ENCODE measurements at places on chromosomes 13 and 19. TPM values are rescaled to one million over a fixed set of nuclear protein-coding genes. Genes with fewer than 3 reads are reported as not detected.

The ZNF564 gene
- 5.5 TPM for total RNA-seq

The CNFN gene
- not detected for total RNA-seq

The ZNF446 gene
- total RNA-seq: 19.6 TPM

The ICAM3 gene
- total RNA-seq: 9.0 TPM

The SLC46A3 gene
- 7.9 TPM for total RNA-seq

The RELB gene
- 4.5 TPM for total RNA-seq

The KIR2DL1 gene
- not detected for total RNA-seq

DNA sequence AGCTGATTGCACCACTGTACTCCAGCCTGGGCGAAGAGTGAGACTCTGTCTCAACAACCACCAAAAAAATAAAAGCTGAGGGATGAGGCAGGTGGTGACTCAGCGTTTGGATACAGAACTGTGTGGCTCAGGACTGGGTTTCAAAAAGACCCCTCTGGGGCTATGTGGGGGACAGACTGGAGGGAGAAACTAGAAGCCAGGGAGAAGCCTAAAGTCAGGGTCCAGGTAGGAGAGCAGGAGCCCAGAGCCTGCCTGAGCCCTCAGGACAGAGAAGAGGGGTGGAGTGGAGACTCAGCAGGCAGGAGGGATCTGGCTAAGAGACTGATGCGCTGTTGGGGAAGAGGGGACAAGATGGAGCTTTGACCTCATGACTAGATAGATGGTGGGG lies 1.8 kb upstream of the CD37 start:
- no peak for DNase-seq

DNA sequence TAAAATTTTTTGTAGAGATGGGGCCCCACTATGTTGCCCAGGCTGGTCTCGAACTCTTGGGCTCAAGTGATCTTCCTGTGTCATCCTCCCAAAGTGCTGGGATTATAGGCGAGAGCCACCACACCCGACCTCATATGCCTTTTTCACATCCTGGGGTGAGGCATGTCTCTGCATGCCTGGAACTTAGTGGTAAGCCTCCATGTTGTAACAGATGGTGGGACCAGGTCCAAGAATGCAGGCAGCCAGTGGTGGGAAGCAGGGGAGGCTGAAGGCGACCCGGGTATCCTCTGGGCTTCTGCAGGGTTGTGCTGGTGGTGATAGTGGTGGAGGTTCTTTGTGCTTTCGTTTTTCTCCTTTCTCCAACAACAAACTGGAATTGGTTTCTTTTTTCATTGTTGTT lies 30.1 kb upstream of the CCDC124 start:
- DNase-seq: peak; percentile 86

DNA sequence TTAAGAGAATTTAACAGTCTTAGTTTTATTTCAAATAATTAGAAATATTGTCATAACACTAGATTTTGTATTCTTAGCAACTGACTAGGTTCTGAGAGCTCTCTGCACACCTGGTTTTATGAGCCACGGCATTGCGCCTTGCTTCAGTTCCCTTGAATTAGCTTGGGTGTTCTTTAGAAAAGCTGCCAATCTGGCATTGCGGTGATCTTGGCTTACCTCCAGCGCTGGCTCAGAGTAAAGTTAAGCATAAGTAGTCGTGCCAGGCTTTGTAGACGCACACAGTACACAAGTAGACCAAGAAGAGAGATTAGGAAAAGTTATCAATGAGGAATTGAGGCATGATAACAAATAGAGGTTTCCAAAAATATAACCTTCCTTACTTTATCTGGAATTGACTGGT lies 45.7 kb downstream of the TPP2 start:
- DNase-seq: no peak

DNA sequence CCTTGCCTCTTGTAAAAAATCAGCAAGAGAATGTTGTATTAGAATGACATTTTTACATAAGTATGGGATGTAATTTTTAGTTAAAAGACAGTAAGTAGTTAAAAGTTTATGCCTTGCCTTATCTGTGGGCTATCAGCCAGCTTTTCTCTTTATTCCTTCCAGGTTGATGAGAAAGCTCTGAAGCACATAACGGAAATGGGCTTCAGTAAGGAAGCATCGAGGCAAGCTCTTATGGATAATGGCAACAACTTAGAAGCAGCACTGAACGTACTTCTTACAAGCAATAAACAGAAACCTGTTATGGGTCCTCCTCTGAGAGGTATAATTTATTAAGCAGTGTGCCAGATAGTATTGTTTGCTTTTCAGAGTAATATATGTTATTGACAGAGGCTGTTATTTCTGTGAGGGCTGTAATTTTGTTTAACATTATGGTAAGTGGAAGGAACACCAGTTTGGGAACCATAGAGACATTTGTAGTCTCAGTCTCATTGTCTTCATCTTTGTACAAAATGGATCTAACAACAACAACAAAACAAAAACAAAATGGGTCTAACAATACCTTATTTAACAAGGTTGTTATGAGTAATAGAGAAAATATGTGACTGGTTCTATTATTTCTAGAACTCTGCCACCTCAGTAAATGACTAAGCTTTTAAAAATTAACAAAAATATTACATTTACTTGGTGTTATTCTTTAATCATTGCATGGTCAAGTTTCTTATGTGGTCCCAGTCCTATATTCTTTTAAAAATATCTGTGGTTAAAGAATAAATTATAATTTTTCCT lies 112.8 kb downstream of the TDRD3 start:
- DNase-seq: peak; percentile 30

- no peak for DNase-seq
These were observed 67.8 kb upstream of the FARP1 start for GRCh38 chr13:98075048-98075447.

DNA sequence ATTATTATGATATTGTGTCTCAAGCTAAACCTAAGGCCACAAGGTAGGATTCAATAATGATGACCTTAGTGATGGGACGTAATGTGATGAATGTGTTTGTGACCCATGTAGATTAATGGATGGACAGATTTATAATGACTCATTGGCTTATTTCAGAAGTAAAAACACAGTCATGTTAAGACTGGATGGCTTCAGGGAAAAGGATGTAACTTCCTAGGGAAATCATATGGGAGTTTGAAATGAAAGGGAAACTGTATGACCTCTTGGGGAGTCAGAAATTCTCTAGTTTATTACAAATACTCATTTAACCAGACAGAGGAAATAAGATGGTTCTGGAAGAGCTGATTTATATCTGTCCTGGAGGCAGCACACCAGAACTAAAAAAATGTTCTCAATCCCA lies 2.9 kb downstream of the EDNRB start:
- DNase-seq: no peak

DNA sequence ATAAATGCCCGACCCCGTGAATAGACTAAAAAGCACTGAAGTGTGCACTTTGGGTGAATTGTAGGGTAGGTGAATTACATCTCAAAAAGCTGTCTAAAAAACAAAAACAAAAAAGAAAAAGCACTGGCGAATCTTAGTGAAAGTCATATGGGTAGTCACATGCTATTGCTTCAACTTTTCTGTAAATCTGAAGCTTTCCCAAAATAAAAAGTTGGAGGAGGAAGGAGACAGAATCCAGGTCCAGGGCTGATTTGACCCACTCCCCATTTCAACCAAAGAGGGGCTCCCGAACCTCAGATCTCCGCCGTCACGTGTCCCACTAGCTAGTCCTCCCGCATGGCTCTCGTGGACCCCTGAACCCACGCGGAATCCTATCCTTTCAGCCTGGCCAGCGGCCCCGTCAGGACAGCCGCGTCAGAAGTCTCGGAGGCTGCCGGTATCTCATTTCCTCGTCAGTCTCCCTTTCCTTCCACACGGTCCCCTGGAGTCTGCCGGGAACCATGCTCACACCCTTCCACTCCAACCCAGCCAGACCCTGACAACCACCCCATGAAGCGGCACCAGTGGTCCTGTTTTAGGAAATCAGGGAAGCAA lies 6.1 kb downstream of the PPP1R12C start:
- DNase-seq: no peak

GRCh38 chr19:41597600-41598041 lies 21.7 kb downstream of the CEACAM21 start:
- peak; percentile 53 for DNase-seq

- DNase-seq: no peak
These were observed 1.5 kb upstream of the ZSCAN4 start for GRCh38 chr19:57667228-57667627.

GRCh38 chr13:42702716-42703115 lies 78.7 kb upstream of the FAM216B start:
- DNase-seq: no peak

GRCh38 chr19:18340190-18340989 lies at the start of gene PGPEP1:
TSS of gene PGPEP1 (plus strand) at chr19:18340598. CDS start at chr19:18340682, 84 bp downstream.
- peak; percentile 41 for DNase-seq

- DNase-seq: peak; percentile 7
These were observed 2898.7 kb upstream of the PCDH20 start for GRCh38 chr13:64314331-64314730.

- DNase-seq: no peak
These were observed 168.2 kb downstream of the DNAJC15 start for GRCh38 chr13:43191546-43191945.

DNA sequence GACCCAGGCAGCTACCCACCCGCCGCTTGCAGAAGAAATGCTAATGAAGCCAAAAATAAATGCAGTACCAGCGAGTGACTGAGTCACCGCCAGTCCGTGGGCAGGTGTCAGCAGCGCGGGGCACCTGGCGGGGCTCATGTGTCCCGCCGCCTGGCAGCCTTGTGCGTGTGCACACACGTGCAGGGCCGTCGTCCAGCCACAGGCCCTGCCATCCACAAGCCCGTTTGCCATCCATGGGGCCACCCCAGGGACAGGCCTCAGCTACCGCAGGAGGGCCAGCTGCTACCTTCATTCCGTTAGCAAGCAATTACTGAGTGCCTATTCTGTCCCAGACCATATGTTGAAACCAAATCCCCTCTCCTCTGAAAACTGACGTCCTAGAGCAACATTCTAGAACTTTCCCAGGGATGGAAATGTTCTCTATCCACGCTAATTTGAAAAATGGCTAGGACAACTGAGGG lies 20.5 kb downstream of the NCAN start:
- DNase-seq: peak; percentile 32

- peak; percentile 40 for DNase-seq
These were observed 609 bp downstream of the EPS15L1 start for GRCh38 chr19:16470911-16471811.

DNA sequence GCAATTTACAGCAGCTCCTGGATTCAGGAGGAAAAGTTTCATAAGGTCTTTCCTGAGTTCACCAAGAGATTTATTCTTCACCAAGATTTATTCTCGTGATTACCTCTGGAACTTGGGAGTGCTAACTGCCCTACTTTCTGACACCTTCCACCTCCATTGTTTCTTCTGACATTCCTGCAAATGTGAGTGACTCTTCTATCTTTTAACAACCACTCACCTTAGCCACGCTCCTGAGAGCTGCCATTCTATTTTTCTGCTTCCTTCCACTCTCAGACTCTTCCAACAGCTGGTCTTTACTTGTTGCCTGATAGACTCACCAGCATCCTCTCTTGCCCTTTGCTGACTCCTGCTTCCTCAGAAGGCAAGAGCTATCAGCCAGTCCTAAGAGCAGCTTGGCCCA lies 11.5 kb upstream of the CBY2 start:
- no peak for DNase-seq

DNA sequence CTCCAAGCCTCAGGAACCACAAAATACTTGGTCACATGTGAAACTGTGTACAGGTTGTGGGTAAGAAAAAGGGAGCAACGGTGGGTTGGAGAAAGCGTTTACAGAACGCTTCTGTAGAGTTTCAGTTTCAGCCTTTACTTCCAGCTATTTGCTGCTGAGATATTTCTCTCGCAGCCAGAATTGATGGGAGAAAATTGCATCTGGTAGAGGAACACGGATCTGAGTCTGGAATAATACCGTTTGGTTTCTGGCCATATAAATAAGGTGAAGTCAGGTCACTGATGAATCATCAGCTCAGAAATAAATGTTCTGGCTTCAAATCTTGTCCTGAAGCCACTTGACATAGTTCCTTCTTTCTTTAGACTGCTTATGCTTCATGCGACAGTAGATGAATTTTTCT lies 20.3 kb upstream of the RFC3 start:
- peak; percentile 31 for DNase-seq

DNA sequence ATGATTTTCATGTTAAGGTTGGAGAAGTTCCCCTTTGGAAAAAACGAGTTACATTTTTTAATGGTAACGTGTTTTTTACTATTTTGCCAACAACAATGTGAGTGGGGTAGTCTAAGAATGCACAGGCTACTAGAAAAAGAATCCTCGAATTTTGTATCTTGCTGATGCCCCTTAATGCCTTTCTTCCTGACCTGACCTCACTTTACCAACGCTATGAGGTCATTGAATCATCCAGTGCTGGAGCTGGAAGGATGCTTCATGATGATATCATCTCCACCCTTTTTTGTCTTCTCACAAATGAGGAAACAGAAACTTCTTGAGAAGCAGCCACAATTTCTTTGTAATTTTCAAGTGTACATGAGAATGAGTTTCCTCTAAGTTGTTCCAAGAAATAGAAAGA lies 8.2 kb upstream of the UBL3 start:
- peak; percentile 32 for DNase-seq

- peak; percentile 43 for DNase-seq
These were observed 17.1 kb upstream of the S1PR4 start for GRCh38 chr19:3161453-3161852.

GRCh38 chr13:97660594-97661260 lies 226.8 kb downstream of the RAP2A start:
- no peak for DNase-seq
